ENCODE measurements at places on chromosomes 11 and 22.

GRCh38 chr22:20243537-20244249 lies 24.4 kb downstream of the RTN4R start:
- DNase-seq: peak; percentile 92

- no peak for DNase-seq
Measured at GRCh38 chr11:118659953-118660680, 19.3 kb downstream of the TREH start.

GRCh38 chr11:47861728-47862127 lies 13.6 kb upstream of the NUP160 start:
- DNase-seq: no peak

DNA sequence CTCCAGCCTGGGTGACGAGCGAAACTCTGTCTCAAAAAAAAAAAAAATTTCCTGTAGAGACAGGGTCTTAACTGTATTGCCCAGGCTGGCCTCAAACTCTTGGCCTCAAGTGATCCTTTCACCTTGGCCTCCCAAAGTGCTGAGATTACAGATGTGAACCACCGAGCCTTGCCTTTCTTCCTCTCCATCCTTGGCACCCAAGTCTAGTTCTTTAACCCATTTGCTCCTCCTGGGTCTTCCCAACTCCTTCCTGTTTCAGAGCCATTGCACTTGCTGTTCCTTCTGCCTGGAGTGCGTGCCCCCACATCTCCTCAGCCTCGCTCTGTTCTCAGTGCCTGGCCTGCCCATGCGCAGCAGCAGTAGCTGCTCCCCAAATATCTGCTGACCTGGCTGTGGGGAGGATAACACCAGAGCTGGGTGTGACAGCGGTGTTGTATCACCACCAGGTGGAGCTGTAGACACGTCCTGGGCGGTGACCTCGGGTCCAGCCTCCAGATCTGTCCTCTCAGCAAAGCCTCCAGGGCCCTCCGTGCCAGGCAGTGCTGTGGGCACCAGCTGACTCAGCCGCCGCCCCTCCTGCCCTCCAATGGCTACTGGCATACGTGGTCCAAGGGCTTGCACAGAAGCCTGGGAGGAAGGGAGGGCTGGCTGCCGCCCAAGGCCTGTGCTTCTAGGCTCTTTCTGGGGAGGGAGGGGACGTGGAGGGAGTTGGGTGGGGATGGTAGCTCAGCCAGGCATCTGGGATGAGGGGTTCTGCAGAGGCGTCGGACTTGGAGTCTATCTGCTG lies 22.0 kb downstream of the TEF start:
- peak; percentile 88 for DNase-seq

GRCh38 chr22:43144949-43145348 lies 1.8 kb upstream of the MCAT start:
- no peak for DNase-seq

- DNase-seq: peak; percentile 55
Measured at GRCh38 chr11:6357222-6357621, 33.1 kb upstream of the SMPD1 start.

DNA sequence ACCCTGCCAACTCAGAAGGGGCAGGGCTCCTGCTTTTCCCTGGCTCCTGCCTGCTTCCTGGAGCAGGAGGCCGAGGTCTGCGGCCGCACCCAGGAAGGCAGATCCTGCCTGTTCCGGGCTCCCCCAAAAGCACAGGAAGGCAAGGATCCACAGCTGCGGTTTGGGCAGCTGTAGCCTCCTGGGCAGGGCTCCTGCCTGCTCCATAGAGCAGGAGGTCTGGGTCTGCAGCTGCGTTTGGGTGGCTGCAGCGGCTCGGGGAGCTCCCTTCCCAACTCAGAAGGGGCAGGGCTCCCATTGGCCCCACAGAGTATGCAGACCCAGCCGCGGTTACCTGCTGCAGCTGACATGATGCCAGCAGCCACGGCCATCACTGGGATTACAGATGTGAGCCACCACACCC lies 5.5 kb downstream of the UPK2 start:
- no peak for DNase-seq

- peak; percentile 94 for DNase-seq
Measured at GRCh38 chr11:64759722-64760719, at the start of gene PYGM. PYGM (minus strand) TSS chr11:64759974; CDS start chr11:64759898, 76 bp downstream.

- no peak for DNase-seq
Measured at GRCh38 chr11:45062115-45062514, 84.3 kb upstream of the PRDM11 start.

DNA sequence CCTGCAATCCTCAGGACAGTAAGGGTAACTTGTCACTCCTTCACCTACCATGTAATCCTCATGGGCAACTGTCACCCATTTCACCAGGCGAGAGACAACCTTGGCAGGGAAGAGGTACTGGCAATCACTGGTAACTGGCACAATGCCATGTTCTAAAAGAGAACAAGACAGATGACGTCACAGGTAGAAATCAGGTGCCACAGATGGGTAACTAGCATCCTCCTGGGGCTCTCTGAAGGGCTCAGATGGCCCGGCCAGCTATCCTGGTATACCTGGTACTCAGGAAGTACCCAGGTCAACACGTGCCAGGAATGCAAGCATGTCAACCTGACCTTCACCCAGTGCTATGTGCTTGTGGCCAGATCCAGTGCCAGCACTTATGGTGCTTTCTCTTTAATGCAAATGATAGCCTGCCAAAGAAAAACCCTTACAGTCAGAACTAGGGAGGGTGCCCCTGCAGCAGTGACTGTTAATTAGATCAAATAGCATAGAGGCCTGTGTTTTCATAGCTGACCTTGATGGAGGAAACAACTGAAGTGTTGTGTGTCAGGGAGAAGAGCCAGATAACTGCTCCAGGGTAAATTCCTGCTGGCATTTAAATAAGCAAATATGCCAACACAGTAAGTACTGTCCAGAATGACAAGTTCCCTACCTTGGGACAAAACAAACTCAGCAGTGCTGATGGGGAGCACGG lies 36.2 kb downstream of the THOC5 start:
- no peak for DNase-seq

GRCh38 chr22:44445731-44446130 lies 52.3 kb downstream of the RTL6 start:
- no peak for DNase-seq

GRCh38 chr11:47372422-47372821 lies 5.9 kb downstream of the SPI1 start:
- DNase-seq: no peak
